NCI-H146 (cell line): ENCODE measurements at places on chromosomes 1 and 21.
A peak's percentile ranks its signal among the peaks of the same experiment; 100 is the strongest.

DNA sequence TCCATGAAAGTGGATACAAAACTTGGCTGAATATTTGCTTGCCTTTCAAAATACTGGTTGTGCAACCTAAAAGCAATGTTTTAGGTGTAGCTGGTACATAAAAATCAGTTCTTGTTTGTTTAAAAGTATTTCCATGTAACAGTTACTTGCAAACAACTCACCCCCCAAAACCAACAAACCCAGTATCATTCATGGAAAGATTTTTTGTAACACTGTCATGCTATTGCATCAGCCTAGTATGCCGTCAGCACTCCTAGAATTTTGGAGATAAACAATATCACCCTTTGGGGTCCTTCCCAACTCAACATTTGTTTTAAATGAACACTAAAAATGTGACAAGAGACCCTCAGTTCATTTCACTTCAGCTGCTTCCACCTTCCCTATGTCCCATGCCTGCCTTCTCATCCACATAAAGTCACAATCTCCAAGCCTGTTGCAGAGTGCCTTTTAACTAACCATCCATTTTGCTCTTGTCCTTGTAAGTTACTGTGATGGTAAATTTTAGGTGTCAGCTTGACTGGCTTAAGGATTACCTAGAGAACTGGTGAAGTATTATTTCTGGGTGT, 425.3 kb downstream of the DUSP10 start:
- DNase-seq: no peak

DNA sequence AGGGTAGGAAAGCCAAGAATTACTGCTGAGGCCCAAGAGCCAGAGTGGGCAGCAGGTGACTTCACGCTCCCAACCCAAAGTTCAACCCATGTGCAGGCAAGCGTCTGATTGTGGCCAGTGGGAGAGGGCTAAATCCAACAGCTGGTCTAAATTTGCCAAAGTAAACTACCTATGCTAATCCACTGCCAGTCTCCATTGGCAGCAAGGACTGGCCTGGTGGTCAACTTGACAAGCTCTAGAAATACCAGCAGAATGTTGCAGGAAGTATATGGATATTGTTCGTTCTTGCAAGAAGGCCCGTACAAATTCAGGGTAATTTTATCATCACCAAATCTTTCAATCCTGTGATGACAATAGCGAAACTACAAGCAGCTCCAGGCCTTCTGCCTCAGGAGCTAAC, 1.5 kb downstream of the TMEM63A start:
- DNase-seq: no peak

- no peak for DNase-seq
Measured at GRCh38 chr1:172733815-172734214, 74.9 kb downstream of the FASLG start.

GRCh38 chr1:41363591-41364320, 2.5 kb downstream of the FOXO6 start:
- no peak for DNase-seq

DNA sequence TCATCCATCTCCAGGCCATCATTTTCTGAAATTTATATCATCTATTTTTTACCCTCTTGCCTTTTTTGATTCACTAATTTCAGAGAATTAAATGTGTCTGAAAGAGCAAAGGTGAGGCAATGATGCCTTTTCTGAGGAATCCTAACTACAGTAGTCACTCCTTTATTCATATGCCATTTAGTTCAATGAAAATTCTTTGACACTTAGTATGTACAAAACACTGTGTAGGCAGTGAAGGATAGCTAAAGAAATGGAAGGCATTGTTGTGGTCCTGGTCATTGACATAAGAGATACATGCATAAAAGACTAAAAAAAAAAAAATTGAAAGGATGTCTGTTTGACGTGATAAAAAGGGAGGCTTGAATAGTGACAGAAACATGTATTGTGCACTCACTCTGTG, 171.9 kb upstream of the BEND5 start:
- no peak for DNase-seq

DNA sequence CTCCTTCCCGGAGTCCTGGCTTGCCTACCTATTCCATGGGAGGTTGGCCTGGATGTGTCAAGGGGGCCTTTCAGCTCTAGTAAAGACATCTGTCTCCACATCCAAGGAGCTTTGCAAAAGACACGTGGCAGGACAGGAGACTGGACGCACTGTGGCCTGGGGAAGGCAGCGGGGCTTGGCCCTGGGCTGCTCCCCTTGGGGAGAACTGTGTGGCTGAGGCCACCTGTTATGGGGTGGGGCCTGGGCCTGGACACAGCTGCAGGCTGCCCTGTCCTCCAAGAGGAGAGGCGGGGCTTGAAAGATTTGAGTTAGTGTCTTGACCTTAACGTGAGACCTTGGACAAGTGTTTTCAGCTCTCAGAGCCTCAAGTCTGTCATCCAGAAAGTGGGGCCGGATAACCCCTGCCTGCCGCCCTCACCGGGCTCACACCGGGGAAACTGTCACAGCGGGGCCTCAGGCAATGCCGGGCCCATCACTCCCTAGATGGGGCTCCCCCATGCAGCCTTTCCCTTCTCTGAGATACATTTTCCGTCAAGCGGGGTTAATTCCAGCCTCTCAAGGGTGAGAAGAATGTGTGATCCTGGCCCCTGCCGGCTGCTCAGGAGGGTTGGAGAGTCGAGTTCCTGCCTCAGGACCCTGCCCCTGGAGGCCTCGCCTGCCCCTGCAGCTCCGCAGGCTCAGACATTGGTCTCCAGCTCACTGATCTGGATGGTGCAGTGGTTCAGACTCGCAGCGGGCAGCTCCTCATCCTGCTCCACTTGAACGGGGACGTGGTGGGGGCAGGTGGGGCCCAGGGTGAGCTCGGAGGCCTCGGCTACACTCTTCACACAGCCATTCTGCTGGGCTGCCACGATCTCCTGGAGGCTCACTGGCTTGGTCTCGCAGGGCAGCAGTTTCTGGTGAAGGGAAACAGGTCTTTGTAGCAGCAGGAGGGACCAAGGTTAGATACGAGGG, 25.6 kb downstream of the PODN start:
- DNase-seq: no peak

GRCh38 chr1:166844791-166845190, 5.5 kb downstream of the POGK start:
- no peak for DNase-seq

GRCh38 chr1:60615666-60616065, 466.7 kb upstream of the NFIA start:
- DNase-seq: no peak

DNA sequence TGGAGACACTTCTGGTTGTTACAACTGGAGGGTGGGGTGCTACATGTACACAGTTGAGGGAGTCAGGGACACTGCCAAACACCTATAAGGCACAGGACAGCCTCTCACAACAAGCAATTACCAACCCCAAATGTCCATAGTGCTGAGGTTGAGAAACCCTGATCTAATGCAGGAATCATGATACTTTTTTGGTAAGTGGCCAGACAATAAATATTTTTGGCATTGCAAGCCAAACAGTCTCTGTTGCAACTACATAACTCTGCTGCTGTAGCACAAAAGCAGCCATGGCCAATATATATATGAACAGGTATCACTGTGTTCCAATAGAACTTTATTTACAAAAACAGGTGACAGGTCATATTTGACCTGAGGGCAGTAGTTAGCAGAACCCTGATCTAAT, 177.5 kb downstream of the ASTN1 start:
- no peak for DNase-seq

- DNase-seq: no peak
Measured at GRCh38 chr21:18274370-18274769, 29.7 kb downstream of the CHODL start.

- DNase-seq: no peak
Measured at GRCh38 chr1:100037656-100037926, 67.8 kb downstream of the SLC35A3 start.

GRCh38 chr1:29966526-29967045, 730.3 kb downstream of the PTPRU start:
- no peak for DNase-seq

DNA sequence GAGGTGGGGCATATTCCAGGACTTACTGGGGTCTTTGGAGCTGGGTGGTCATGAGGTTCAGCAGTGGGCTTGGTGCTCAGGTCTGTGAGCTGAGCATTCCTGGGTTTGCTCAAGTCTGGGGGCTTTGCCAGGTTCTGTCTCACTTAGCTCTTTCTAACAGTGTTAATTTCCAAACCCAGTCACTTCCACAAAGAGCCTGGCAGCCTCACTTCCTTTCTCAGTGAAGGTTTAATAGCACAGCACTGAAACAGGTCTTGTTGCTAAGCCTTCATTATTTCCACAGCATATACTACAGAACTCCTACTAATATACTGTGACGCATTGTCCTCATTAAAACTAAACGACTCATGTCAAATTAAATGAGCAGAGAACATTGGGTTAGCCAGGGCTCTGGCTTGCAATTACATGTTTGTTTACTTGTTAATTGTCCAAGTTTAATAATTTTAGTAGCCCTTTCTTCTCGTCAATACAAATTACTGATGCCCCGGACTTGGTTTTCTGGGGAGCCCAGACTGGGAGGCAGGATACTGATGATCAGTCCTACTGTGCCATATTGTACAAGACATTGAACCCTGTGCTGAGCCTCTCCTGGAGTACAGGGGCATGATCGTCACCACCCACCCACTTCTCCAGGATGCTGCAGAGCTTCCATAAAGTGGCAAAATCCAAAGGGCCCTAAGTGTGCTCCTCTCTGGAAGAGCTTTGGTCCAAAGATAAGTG, 170.7 kb downstream of the IER5 start:
- no peak for DNase-seq

DNA sequence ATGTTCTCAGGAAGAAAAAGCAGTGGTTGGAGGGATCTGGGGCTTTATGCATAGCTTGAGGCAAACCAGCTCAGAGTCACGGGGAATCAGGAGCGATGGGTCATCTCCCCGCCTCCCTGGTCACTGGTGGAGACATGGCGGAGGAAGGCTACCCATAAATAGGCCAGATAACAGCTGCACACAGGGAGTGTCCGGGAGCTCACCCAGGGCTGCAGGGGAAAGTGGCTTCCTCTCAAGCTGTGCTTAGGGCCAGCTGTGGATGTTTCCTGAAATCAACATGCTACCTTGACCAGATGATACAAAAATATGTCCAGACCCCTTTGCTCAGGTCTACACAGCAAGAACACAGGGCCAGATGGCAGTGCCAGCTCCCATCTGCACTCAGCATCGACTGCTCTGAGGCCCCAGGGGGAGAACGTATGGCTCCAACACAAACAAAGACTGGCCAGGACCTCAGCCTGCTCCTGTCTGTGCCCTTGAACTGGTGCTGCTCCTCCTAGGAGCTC, 27.1 kb upstream of the RERE start:
- no peak for DNase-seq

GRCh38 chr1:89444791-89445190, 79.8 kb upstream of the LRRC8B start:
- no peak for DNase-seq

DNA sequence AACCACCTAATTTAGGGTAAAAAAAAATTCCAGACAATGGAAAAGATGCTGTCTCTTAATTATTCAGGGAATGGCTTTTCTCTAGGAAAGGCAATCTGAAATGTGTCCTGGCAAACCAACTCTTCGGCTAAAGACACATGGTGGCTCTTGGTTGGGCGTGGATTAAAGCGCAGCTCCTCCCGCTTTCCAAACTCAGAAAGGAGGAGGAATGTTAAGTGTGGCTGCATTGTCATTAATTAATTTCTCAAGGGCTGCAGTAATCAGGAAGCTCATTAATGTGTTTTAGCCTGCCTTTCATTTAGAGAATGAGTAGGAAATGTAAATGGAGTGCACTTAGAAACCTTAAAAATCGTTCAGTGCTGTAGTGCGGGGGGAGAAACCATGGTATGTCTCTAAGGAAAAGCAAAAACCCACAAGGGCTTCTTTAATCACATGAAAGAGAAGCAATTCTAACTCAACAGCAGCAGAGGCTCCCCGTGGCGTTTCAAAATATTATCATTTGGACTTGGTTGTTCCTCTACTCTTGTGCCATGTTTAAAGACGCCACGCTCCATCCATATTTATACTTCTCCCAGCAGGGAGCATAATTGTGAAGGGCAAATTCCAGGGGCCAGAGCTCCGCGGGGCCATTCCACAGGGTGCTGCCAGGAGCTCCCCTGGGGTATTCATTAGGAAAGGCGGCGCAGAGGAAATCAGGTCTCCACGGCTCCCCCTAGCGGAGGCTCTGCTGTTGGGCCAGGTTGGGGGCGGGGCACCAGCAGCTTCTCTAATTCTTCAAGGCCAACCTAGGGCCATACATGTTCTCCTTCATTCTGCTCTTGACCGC, 91.9 kb upstream of the SSX2IP start:
- peak; percentile 74 for DNase-seq

DNA sequence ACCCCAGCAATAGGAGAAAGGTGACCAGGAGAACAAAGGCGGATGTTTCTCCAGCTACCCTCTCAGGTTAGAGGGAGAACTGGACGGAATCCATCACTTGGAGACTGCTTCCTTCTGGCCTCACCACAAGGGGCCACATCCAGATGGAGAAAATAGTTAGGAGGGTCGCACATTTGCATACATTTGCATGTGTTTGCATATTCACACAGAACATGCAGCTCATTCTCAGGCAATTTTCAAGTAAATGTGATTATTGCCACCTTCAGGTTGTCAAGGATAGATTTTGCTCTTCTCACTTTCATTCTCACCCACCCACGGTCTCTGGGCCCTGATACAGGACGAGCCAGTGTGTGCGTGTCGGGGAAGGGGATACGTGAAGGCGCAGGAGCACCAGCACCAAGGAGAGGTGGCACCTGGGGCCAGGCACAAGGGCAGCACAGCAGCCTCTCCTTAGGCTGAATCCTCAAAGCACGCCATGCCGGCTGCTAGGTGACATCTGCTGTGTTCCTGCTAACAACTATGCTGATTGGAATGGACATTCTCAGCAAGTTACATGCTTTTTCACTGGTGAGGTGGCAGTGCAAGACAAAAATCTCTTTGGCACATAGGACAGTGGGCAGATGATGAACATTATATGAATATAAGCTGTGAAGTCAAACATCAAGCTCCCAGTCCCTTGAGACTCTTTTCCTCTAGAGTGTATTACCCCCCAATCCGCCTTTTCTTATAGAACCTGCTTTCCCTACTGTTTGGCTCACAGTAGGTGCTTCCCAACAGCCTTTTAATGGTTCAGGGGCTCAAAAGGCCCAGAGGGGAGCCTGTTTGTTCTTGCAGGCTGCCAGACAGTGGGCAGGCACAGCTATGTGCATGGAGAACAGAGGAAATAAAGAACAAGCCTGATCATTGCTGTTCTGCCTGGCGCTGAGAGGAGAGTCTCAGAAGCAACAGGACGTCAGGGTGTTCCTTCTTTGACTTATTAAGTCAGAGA, 14.3 kb downstream of the ACKR1 start:
- no peak for DNase-seq

GRCh38 chr1:160247053-160247452, 15.3 kb downstream of the DCAF8 start:
- no peak for DNase-seq

DNA sequence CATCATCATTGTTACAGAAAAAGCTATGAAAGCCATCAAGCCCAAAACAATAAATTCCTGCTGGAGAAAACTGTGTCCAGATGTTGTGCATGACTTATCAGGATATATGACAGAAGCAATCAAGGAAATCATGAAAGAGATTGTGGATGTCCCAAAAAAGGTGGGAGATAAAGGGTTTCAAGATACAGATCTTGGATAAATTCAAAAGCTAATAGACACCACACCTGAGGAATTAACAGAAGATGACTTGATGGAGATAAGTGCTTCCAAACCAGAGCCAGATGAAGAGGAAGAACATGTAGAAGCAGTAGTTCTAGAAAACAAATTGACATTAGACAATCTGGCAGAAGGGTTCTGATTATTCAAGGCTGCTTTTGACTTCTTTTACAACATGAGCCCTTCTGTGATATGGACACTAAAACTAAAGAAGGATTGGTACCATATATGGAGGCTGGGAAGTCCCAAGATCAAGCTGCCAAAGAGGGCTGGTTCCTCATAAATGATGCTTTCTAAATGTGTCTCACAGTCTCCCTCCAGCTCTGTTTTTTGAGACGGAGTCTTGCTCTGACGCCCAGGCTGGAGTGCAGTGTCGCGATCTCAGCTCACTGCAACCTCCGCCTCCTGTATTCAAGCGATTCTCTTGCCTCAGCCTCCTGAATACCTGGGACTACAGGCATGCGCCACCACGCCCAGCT, 32.1 kb upstream of the LRIG2 start:
- no peak for DNase-seq
